Spinal cord (tissue), 10 donors: ENCODE measurements at places on chromosomes 7 and 10.
A peak's percentile ranks its signal among the peaks of the same experiment; 100 is the strongest.

GRCh38 chr10:85600744-85601081, 765.9 kb downstream of the GRID1 start:
- DNase-seq = no peak

- no peak for DNase-seq
Observed at GRCh38 chr10:122856902-122857301, 11.2 kb upstream of the CUZD1 start.

DNA sequence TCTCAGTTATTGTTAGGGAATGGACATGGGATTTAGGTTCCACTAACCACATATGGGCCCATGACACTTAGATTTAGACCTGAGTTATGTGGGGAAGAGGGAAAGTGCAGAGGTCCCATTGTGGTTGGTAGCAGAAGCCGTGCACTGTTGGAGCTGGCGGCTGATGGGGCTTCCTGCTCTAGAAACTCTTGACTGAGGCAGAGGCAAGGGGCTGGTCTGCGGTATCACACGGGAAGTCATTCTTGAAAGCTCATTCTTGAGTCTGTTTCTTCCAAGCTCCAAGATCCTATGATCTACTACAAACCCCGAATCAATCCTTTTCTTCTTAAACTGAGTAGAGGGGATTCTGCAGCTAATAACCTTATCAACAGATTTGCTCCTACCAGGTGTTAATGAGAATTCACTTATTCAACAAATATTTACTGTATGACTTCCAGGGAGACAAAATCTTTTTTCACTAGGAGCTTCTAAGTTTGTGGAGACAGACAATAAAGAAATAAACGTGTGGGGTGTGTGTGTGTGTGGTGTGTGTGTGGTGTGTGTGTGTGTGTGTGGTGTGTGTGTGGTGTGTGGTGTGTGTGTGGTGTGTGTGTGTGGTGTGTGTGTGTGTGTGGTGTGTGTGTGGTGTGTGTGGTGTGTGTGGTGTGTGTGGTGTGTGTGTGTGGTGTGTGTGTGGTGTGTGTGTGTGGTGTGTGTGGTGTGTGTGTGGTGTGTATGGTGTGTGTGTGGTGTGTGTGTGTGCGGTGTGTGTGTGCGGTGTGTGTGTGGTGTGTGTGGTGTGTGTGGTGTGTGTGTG, 57.1 kb downstream of the AOC1 start:
- no peak for DNase-seq

- DNase-seq = no peak
Observed at GRCh38 chr10:114631666-114632417, 26.2 kb downstream of the ABLIM1 start.

DNA sequence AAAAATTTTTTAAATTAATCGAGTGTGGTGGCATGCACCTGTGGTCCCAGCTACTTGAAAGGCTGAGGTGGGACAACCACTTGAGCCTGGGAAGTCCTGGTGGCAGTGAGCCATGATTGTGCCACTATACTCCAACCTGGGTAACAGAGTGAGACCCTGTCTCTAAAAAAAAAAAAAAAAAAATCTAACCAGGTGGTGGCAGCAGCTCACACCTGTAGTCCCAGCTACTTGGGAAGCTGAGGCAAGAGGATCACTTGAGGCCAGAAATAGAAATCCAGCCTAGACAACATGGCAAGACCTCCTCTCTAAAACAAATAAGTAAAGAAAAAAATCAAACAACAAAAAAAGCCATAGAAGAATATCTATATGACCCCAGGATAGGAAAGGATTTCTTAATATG, 3.6 kb upstream of the MYOF start:
- no peak for DNase-seq

- DNase-seq = no peak
Observed at GRCh38 chr7:158676171-158676840, 28.3 kb downstream of the NCAPG2 start.

DNA sequence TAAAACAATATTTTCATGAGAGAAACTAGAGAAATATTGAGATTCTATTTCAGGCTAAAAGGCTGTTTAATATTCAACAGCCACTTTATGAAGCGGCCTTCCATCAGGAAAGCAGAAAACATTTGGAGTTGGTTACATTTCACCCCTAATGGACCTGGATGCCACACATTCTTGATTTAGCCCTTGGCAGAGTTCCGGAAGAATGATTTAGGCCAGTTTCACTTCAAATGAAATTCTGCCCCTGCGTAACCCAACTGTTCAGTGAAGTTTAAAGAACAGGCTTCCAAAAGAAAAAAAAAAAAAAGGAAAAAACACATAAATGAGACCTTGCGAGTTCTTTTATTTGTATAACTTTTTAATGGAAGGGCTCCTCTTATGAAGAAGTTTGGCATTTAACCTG, 239.2 kb upstream of the AKR1E2 start:
- DNase-seq = peak; percentile 37

GRCh38 chr7:43195256-43195655, 82.8 kb downstream of the HECW1 start:
- DNase-seq = no peak
